ENCODE measurements at places on chromosomes 12 and 14. TPM values are rescaled to one million over a fixed set of nuclear protein-coding genes. Genes with fewer than 3 reads are reported as not detected.

DNA sequence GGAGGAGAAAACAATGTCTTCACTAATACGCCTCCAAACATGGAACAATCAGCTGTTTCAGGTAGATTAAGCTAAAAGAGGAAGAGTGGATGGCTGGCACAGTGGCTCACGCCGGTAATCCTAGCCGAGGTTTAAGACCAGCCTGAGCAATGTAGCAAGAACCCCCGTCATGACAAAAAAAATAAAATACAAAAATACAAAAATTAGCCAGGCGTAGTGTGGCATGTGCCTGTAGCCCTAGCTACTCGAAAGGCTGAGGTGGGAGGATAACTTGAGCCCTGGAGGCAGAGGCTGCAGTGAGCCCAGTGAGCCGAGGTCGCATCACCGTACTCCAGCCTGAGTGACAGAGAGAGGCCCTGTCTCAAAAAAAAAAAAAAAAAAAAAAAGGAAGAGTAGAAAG is 1.2 kb upstream of the MED13L start:
- DNase-seq = no peak

DNA sequence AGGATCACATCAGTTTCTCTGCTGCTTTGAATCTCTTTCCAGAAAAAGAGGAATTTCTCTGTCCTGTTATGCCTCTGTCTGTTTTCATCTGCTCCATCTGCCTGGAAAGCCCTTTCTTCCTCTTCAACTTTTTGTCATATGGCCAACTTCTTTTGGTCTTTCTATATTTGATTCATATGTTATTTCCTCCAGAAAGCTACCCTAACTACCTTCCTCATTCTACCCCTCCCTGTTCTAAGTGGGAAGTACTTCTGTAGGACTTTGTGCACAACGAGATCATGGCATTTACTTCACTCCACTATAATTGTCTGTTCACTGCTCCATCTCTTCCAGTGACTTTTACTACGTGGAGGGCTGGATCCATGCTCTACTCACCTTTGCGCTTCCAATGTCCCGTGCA is 5.9 kb downstream of the CLEC4D start:
- DNase-seq = no peak

GRCh38 chr12:92701441-92701840 is 1.3 kb upstream of the PLEKHG7 start:
- DNase-seq = no peak

DNA sequence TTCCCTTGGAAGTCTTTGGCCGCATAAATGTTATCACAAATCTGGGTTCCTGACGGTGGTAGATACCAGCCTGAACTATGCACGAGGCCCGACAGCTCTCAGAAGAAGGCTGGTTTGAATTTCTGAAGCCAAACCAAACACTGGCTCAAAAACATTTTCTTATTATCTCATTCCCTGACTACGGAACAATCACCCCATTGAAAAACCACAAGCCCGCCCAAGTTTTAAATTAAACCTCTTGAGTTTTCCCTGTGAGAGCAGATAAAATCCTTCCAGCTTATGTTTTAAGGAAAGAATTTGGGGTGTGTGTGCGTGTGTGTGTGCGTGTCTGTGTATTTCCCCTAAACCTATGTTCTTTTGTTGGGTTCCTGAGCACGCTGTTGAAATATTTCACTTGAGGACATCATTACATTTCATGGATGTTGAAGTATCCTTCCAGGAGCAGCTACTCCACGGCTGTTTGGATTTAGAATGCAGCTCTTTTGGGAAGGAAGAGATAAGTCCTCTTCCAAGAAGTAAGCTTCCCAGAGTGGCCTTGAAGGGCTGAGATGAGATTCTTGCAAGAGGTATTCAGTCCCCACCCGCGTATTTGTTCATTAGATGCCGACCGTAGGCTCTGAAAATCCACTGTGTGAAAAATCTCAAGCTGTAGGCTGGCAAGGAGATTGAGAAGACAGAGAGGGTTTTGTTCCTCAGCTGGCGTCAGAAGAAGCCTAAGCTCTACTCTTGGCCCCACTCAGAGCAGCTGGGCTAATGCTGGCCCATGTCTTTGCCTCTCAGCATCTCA is 131.0 kb upstream of the NCOR2 start:
- DNase-seq = no peak

FAM186B gene
- 0.77 TPM for total RNA-seq

GLT1D1 gene
- total RNA-seq = 3.2 TPM

DNA sequence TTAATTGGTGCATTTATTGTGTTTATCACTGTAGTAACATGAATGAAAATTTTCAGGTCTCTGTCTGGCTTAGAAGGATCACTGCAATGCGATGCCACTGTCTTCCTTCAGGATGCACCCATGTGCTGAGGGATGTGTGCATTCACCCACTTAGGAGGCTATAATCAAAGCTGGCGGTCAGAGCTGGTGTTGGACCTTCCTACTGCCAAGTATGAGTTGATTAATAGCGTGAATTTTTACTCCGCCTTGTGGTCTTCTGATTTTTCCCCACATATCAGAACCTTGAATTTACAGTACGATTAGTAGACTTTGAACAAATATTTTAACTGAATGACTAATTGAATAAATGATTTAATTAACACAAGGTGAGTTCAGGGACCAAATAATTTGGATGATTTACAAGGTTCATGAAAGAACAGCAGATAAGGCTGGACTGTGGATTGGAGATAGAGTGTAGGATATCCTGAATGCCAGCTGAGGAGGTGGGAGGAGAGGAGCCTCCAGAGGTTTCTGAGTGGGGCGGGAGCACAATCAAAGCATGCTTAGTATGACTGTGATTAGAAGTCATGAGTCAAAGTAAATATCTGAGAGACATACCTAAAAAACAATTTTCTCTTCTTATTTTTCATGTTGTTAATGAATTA is 50.1 kb downstream of the RERG start:
- DNase-seq = no peak

ACTN1 gene
- 19.6 TPM for total RNA-seq

DNA sequence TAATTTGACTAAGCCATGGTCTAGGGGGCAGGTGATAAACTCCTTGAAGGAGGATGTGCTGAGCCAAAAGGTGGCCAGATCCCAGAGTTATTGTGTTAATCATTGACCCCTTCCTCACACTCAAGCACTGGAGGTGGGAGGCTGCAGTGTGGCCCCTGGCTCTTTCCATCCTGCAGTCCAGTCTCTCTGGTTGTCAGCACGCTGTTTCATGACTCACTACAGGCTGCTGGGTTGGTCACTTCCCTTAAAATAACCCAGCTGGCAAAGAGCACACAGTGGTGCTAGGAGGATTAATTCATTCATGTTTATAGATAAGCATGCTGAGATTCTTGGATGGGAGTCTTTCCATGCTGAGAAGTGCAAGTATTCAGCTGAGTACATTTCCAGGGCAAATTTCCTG is 228.9 kb downstream of the ANO2 start:
- DNase-seq = no peak

POTEM gene
- total RNA-seq = not detected

FERMT2 gene
- 0.92 TPM for total RNA-seq

HPD gene
- not detected for total RNA-seq

DNA sequence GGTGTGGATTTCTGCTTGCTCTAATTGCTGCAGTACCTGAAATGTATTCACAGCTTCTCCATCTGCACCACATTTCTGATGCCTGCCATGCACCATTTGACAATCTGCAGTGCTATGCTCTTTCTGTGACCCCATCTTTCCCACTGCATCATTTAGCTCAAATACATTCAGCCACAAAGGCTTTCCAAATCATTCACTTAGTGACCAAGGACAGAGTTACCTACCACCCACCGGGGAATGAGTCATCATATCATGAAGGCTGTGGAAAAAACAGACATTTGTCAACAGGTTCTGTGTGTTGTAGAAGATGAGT is 465.5 kb upstream of the ATP2B1 start:
- DNase-seq = no peak

GRCh38 chr12:96327889-96328288 is 72.3 kb downstream of the CDK17 start:
- peak; percentile 39 for DNase-seq

DNA sequence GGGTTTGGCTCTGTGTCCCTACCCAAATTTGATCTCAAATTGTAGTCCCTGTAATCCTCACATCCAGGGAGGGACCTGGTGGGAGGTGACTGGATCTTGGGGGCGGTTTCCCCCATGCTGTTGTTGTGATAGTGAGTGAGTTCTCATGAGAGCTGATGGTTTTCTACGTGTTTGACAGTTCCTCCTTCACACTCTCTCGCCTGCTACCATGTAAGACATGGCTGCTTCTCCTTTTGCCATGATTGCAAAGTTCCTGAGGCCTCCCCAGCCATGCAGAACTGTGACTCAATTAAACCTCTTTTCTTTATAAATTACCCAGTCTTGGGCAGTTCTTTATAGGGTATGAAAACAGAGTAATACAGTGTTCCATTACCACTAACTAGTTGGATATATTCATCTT is 10.3 kb upstream of the LRRC23 start:
- DNase-seq = no peak

DNA sequence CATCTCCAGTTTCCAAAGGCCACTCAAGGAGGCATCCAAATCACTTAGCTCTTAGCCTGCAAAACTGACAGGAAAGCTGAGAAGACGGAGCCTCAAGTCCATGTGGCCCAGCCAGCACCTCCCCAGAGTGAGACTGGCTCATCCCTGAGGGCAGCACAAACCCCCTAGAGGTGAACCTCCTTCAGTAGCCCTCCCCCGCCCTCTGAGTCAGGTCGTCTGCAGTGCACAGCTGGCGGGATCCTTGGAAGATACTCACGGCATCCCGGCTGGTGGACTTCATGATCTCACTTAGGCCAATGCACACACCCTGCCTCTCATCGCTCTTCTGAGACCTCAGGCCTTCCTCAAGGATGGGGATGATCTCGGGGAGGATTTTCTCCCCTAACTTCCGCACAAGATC is 24.1 kb upstream of the RAB35 start:
- no peak for DNase-seq

SAMD15 gene
- total RNA-seq = 0.54 TPM

All from natural killer cell (primary cell).